ENCODE measurements at places on chromosomes 1 and 21. TPM values are rescaled to one million over a fixed set of nuclear protein-coding genes. Genes with fewer than 3 reads are reported as not detected.

GRCh38 chr1:43610339-43610738, 39.6 kb upstream of the KDM4A start:
- DNase-seq = no peak

DNA sequence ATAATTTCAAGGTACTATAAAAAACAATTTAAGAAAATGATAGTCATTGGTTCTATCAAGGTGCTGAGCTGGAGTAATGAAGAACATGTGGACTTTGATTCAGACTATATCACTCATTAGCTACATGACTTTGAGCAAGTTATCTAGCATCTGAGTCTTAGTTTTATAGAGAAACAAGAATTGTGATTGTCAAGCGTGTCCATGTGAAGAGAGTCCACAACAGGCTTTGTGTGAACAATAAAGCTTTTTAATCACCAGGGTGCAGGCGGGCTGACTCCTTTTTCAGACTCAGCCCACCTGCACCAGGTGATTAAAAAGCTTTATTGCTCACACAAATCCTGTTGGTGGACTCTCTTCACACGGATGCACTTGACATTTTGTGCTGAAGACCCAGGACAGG, 26.6 kb upstream of the DMRTB1 start:
- no peak for DNase-seq

DNA sequence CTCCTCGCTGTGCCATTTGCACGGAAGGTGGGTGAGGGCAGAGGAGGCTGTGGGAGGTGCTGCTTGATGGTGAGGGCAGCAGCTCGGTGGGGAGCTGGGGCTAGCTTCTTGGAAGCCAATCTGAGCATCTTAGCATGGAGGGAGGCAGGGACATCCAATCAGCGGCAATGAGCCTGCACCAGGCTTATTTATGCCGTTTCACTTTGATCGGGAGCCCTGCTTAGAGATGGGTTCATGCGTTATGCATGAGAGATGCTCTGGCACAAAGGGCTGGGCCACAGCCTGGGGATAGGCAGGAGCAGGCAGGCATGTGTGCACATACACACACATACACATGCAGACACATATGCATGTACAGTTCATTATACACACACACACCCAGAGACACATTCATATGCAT, 220.2 kb downstream of the GRIK3 start:
- no peak for DNase-seq

Gene EDN2
- 0.47 TPM for total RNA-seq

DNA sequence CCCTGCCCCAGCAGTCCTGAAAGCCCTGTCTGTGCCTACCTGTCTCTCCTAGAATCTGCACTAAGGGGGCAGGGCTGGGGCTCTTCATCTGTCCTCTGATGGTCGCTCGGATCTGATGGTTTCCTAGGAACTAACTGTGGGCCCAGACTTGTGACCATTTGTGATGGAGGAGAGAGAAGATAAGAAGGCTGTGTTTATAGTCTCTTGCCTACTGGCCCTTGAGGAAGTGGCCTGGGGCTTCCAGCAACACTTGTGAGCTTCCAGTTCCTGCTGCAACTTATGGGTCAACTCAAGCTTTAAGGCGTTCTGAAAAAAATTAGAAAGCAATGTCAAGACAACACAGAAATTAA, 53.2 kb upstream of the SYNC start:
- DNase-seq = no peak

DNA sequence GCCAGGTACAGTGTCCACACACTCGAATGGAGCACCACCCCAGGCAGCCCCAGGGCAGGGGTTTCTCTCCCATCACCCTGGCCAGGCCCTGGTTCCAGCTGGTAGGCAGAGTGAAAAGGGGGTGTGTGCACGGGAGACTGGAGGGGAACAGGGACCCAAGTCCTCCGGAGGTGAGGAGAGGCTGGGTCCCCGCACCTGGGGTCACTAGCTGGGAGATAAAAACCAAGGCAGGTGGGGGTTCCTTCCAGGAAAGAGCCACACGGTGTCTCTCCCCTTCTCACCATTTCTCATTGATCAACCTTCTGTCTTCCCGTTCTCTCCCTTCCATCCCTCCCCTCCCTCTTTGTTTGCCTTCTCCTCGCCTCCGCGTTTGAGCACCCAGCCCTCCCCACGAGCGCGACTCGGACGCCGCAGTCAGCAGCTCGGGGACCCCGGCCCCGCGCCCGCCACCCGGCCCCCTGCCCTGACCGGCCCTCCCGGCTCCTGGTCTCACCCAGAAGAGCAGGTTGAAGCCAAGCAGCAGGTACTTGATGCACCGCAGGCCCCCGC, 358 bp downstream of the TSPAN2 start:
- no peak for DNase-seq

Gene OR2C3
- total RNA-seq = not detected

GRCh38 chr21:38506661-38507281, 8.5 kb upstream of the ERG start:
- peak; percentile 31 for DNase-seq

Gene MTARC1
- 8.3 TPM for total RNA-seq

- DNase-seq = no peak
Observed at GRCh38 chr1:54671985-54672608, 30.5 kb downstream of the MROH7 start.

Gene HSD3B2
- not detected for total RNA-seq

Gene ACTL8
- not detected for total RNA-seq

DNA sequence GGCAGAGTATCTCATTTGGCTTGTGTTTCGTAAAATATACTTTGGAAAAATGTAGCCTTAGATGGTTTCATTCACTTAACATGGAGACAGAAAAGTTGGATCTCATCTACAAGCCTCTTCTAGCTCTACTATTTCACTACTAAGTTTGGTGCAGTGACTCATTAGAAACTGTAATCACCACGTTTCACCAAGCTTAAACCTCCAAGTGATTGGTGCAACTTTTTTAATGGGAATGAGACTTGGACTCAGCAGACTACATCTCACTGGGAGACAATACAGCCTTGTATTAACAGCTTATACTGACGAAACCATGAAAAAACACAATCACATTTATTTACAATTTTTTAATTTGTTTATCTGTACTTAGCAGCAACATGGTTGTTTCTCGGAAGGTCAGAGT, 29.9 kb upstream of the NRIP1 start:
- DNase-seq = no peak

Gene FBXO42
- total RNA-seq = 18.6 TPM

- no peak for DNase-seq
Observed at GRCh38 chr21:37273911-37274690, 7.0 kb upstream of the VPS26C start.

DNA sequence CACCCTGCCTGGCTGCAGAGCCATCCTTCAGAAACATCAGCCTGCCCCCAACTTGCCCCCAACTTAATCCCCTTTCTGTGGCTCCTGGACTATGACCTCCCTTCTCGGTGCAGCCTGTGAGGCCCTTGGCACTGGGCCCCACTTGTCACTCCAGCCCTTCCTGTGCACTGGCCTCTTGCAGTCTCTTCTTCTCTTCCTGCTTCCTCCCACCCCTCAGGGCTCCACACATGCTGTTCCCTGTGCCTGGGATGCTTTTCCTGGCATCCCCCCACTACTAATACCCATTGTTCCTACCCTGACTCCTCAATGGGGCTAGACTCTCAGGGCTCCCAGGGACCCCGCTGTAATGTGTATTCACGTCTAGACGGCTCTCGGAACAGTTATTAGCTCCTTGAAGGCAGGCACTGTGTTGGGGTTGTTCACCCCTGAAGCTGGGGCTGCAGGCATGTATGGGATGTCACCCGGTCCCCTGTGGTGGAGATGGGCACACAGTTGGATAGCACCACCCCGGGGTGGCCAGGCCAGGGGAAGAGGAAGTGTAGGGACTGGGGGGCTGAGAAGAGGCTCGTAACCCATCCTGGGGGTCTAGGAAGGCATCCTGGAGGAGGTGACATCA, 4.5 kb downstream of the LDLRAD1 start:
- DNase-seq = no peak

Gene CDC20
- 0.99 TPM for total RNA-seq

Gene ANKRD35
- 0.77 TPM for total RNA-seq

Gene FAM72A
- not detected for total RNA-seq

- DNase-seq = no peak
Observed at GRCh38 chr1:55696891-55697290, 481.7 kb upstream of the USP24 start.

Gene INSRR
- total RNA-seq = 0.41 TPM

DNA sequence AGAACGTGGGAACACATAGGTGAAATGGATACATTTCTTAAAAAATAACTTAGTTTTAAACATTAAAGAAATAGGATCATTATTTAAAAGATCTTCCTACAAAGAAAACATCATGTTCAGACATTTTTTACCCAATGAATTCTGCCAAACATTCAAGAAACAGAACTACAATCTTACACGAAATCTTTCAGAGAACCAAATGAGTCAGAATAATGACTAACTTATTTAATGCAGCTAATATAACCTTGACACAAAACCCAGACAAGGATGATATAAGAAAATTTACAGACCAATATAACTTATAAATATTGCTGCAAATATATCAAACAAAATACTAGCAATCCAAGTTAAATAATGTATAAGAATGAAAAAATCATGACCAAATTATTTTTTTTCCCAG, 220.1 kb upstream of the KCNK2 start:
- DNase-seq = no peak

Gene FMO4
- total RNA-seq = 5.4 TPM

Gene KIF21B
- total RNA-seq = 0.47 TPM

Gene CCDC181
- total RNA-seq = 1.5 TPM

DNA sequence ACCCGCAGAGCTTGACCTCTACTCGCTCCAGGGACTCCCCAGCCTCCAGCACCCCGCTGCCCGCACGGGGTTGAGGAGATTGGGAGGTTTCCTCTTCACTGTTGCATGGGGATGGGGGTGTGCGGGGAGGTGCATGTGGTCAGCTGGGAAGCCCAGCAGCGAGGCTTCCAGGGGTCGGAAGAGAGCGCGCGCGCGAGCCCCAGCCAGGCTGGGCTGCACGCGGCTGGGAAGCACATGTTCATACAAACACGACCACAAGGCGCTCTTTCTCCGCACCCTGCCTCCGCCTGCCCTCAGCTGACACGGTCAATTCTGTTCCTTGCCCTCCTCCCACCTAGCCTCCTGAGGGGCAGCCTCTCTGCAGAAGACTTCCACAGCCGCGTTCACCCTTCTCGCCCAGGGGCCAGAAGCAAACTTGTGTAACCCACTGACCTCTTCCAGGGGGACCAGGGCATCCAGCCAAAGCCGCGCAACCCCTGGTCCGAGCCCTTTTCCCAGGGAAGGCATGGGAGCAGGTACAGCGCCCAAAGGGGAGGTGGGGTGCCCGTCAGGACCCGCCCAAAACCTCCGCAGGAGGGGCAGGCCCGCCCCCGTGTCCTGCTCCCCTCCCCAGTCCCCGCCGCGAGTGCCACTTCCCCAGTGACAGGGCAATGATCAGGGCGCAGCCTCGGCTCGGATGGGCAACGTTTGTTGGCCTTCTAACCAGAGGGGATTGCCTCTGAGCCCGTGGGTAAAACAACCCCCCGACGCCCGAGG, 1.3 kb downstream of the COL24A1 start:
- peak; percentile 22 for DNase-seq

DNA sequence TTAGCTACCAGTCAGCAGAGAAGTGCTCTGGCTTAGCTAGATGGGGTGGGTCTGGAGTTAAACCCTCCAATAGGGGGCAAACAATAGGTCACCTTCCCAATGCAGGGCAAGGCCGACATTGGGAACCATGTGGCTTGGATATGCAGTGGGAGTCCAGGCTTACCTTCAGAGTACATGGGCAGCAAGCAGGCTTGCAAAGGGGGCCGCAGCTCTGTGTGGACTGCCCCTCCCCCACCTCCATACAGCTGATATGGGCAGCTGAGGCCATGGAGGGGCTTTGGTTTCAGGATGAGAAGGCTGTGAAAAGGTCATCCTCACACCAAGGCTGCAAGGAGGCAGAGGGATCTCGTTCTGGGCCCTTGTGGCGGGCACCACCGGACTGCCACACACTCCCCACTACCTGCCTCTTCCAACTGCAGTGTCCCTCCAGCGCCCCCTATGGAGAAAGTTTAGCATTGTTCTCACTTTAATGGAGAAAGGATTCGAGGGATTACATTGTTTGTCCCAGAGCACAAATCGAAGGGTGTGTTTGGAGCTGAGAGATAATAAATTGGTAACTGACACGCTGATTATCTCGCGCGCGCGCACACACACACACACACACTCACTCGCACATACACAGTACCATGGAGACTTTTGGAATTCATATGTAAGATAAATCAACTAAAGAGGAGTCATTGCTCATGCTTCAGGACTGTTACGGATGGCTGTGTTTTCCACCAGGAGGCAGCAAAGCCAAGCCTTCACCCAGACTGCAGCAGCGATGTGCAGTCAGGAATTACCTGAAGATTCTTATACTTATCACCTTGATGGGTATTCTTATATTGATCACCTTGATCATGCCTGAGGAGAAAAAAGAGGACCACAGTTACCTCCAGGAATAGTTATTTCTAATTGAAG, 7.0 kb upstream of the SMCP start:
- no peak for DNase-seq

GRCh38 chr1:63148825-63149645, 173.3 kb upstream of the FOXD3 start:
- DNase-seq = no peak

Gene IGSF5
- 4.9 TPM for total RNA-seq

DNA sequence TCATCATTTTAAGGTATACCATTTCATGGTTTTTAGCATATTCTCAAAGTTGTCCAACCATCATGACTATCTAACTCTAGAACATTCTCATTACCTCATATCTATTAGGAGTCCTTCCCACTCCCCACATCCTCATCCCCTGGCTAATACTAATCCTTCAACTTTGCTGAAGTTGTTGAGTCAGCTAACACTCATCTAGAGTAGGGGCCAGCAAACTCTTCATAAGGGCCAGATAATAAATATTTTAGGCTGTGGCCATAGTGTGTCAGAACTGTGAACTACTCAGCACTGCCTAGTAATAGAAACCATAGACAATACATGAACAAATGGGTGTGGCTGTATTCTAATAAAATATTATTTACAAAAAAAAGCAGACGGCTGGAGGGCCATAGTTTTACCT, 43.0 kb downstream of the TOR3A start:
- no peak for DNase-seq

- no peak for DNase-seq
Observed at GRCh38 chr1:107158991-107159390, 18.2 kb downstream of the NTNG1 start.

- no peak for DNase-seq
Observed at GRCh38 chr1:234957330-234958065, 171.1 kb downstream of the TOMM20 start.

Gene TTC22
- total RNA-seq = 0.14 TPM

DNA sequence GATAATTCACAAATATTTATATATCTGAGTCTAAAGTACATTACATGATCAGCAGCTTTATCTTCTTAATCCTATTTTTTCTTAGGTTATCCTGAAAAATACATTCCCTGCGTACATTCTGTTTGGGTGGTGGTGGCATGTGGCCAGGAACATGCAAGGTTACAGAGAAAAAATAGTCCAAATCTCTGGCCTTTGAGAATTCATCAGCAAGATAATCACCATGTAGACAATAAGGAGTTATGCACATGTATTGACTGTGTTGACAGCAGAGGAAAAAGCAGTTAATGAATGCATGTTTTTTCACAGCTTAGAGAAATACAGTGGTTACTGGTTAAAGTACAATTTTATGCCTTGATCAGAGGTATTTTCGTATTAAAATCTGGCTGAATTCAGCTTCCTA, 49.0 kb downstream of the ABCA4 start:
- DNase-seq = peak; percentile 30

GRCh38 chr1:237041795-237042525, at the start of gene RYR2:
RYR2 (plus strand) TSS chr1:237042184; CDS start chr1:237042522, 338 bp downstream.
- peak; percentile 49 for DNase-seq

Measured in left ventricle myocardium inferior (tissue), 1 donor.